ENCODE measurements at places on chromosomes 5 and 9.

DNA sequence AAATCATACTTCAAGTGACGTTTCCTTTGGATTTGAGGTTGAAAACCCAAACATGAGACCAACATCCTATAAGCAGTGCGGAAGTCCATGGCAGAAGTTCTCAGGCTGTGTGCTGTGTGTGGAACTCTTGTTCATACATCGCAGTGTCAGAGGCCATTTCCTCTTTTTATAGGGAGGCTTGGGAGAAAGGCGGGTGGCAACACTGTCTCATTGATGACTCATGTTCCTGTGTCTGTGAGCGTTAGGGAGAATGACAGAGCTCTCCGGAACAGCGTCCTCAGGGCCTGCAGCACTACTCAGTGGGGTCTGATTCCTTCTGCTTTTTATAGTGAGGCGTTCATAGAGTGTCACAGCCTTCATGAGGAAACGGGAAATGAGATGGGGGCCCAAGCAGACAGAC is 98.8 kb upstream of the BASP1 start:
- no peak for DNase-seq

GRCh38 chr9:90958328-90958727 is 156.7 kb downstream of the SYK start:
- no peak for DNase-seq

- DNase-seq: no peak
Observed at GRCh38 chr5:180341595-180341994, 11.5 kb downstream of the GFPT2 start.

- DNase-seq: no peak
Observed at GRCh38 chr5:126055348-126055729, 367.9 kb upstream of the GRAMD2B start.

DNA sequence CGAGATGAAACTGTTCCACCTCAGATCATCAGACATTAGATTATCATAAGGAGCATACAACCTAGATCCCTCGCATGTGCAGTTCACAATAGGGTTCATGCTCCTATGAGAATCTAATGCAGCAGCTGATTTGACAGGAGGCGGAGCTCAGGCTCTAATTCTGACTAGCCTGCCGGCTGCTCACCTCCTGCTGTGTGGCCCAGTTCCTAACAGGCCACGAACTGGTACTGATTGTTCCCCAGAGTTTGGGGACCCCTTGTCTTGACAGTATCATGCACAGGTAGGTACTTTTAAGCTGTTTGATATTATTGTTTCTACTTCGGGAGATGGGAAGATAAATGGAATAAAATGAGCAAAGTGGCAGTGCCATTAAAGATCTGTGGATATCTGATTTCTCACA is 66.9 kb downstream of the ZCCHC7 start:
- peak; percentile 43 for DNase-seq

- no peak for DNase-seq
Observed at GRCh38 chr9:135502168-135502872, 1.8 kb downstream of the MRPS2 start.

DNA sequence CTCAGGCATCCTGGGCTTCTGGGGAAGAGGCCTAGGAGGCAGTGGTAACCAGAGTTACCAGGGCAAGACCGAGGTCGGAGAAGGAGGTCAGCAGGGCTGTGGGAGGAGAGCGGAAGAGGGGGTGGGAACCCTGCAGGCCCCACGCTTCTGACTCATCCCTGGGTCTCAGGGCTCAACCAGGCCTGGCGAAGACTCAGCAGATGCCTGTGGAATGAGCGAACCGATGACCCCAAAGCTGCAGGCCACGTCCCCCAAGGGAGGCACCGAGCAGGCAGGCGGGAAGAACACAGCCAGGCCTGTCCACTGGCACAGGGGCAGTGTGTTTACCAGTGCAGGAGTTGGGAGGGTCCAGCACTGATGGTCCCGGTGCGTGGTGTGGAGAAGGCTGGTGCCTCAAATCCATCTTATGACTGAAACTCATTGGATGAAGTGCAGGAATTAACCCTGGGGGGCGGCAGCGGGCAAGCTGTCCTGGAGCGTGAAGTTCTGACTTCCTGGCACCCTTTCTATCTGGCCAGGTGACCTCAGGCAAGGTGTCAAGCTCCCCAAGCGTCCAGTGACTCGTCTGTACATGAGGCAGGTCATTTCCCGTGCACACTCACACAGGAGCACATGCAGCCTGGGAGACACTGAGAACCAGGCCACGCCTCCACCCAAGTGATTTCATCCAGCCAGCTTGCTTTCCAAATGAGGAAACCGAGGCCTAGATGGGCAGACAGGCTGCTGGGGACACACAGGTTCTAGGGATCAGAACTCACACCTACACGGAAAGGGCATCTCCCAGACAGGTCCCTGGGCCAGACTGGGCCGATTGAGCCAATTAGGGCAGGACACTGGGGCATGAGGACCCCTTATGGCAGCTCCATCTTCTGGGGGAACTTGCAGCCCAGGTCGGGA is 69.1 kb downstream of the ADAMTS2 start:
- no peak for DNase-seq

DNA sequence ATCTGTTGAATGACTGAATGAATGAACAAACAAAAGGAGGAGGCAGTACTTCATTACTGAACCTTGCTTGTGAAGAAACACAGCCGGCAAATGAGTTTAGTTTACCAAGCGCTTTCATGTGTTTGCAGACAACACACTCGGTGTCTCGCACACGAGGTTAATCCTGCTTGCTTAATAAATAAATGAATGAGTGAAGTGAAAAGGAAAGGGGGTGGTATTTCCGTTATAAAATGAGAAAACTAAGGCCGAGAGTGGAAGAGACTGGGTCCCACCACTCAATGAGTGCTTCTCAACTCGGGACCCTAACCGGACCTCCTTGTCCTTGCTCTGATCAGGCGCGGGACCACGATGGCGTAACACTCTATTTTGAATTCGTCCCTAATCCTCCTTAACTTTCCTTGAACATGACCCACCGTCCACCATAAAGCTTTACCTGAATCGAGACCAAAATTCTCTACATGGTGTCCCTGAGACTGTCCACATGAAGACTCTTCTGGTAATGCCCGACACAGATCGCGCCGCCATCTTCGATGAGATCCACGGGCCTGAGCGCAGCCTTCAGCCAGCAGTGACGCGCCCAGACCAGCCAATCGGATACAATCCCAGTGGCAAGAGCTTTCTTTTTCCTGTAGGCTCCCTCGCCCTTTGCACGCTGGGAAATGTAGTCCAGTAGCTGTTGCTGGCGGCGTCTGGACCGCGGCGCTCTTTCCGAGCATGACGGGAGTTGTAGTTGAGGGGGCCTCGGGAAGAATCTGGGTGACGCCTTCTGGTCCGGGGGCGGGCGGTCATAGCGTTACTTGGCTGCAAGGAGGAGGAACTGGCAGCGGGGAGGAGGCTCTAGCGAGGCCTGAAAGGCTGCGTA is at the start of the genes MRPL50 and ZNF189:
Gene MRPL50 (minus strand): TSS at position 551 of the 862 bp plus-strand sequence. CDS start 26 bp downstream, at position 525.
Gene ZNF189 (plus strand): TSS at position 784 of the 862 bp plus-strand sequence. CDS start 306 bp downstream, outside the sequence.
- DNase-seq: peak; percentile 94

DNA sequence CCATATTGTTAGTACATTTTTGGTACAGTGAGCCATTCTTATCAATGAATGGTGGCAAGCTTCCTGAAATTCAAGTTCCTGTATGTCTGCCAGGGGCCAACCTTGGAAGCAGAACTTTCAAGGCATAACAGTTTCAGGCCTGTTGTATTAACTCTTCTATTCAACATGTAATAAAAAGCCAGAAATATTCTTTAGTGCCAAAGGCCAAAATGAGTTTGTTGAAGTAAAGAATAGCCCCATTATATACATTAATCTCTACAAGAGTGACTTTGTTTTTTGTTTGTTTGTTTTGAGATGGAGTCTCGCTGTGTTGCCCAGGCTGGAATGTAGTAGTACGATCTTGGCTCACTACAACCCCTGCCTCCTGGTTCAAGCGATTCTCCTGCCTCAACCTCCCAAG is 321.3 kb downstream of the KDM4C start:
- DNase-seq: no peak
